Stimulated activated CD8-positive, alpha-beta memory T cell treated with anti-CD3 and anti-CD28 coated beads, Interleukin-7, amount 100 ng/mL, for 1 hour (primary cell): ENCODE measurements at places on chromosomes 6 and 20.

GRCh38 chr6:135440087-135440792, 57.3 kb downstream of the AHI1 start:
- DNase-seq, result no peak

- DNase-seq, result no peak
These were observed 66.6 kb downstream of the CLVS2 start for GRCh38 chr6:123062670-123063069.

- no peak for DNase-seq
These were observed 49.8 kb downstream of the BCKDHB start for GRCh38 chr6:80156221-80156620.

GRCh38 chr20:51712501-51713212, 55.5 kb downstream of the ATP9A start:
- DNase-seq, result no peak

GRCh38 chr6:157104803-157105202, 218.5 kb downstream of the TMEM242 start:
- no peak for DNase-seq
